Stimulated activated CD8-positive, alpha-beta memory T cell treated with anti-CD3 and anti-CD28 coated beads, Interleukin-4, amount 100 ng/mL, for 1 hour (primary cell): ENCODE measurements at places on chromosomes 7 and 10.

DNA sequence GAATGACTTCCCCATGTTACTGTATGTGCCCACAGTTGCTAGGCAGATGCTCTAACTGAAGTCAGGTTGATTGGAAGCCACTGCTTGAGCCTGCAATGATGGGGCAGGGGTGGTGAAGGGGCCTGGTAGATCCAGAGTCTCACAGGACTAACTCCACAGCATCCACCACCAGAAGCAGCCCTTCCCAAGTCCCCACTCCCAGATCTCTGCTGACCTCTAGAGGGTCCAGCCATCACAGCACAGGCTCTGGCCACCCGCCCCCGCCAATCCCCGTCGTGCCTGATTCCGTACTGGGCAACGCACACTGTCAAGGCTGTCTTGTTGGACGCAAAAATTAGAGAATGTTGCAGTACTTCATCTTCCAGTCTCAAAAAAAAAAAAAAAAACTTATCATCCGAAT lies 136.8 kb upstream of the PDE1C start:
- no peak for DNase-seq

DNA sequence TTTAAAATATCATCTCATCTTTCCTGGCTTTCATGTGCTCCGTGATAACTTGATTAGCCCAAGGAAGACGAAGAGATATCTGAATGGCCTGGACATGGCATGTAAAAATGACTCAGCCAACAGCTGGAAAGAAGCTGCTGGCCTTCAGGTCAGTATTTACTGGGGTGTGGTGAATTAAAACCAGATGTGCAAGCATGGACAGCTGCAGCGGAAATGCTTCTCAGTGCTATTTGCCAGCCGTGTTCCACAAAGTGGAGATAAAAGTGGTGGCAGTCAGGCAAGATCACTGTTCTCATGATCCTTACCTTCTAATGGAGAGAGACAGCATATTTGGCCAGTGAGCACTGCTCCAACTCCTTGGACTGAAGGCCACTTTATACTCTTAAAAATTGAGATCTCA lies 203.1 kb upstream of the VSTM2A start:
- DNase-seq, result no peak

GRCh38 chr7:28086198-28086597 lies 94.4 kb downstream of the JAZF1 start:
- no peak for DNase-seq

DNA sequence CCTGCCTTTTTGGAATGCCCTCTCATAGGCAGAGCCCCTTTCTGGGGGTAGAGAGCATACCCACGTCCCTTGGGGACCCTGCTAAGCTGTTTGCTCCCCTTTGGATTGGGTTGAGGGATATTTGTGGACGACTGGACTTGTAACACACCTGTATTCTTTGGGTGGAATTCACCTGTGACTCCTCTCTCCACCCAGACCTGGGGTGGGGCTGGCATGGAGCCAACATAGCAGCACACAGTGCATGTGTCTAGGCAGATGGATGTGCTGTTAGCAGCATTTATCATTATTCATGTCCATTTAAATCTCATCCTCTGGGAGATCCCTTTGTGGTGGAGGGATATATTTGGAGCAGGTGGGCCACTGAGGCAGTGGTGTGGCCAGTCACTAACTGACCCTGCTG lies 51.0 kb downstream of the CDH23 start:
- DNase-seq, result no peak

DNA sequence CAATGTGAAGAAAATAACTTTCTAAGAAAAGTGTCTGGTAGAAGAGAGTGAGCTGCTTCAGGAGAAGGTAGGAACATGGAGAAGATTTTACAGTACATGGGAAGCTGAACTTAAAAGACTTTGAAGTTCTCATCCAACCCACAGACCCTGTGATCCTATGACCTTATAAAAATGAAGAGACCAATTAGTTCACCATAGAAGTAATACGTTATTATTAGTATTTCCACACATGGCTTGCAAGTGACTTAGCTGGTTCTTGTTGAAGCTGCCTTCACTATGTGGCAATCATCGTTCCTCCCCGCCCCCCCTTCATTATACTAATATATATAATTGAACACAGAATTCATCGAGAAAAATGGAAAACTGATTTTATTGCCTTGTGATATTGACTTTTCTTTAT lies 129.1 kb downstream of the SND1 start:
- DNase-seq, result no peak
